ENCODE measurements at places on chromosomes 12 and 14.
A peak's percentile ranks its signal among the peaks of the same experiment; 100 is the strongest.

- no peak for DNase-seq
Observed at GRCh38 chr12:27229367-27229766, 14.7 kb upstream of the STK38L start.

DNA sequence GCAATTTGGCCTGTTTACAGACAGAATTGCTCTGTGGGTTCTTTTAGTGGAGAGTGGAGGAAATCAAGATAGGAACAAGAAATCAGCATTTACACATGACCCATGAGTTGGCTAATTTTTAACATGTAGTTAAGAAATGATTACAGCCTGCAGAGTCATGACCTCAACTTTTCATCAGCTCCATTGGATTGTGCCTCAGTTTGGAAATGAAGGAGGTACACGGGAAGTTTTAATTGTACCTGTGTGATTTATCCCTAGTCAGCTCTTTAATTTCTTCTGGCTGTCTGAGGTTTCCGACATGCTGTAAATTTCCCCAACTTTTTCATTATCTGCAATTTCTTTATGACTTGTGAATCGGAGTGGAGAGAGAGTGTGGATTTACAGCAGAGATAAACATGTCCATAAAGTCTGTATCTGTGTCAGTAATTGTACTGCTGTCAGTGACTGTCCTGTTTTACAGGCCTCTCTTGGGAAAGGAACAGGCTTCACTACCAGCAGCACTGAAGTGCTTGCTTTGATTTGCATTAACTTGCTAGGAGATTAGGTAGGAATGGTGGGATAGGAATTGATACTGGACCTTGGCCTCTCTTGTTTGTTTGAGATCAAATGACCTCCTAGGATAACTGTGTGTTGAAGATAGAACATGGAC lies 49.2 kb downstream of the LIN52 start:
- no peak for DNase-seq

GRCh38 chr12:65300679-65301349 lies 22.3 kb downstream of the MSRB3 start:
- DNase-seq = no peak

DNA sequence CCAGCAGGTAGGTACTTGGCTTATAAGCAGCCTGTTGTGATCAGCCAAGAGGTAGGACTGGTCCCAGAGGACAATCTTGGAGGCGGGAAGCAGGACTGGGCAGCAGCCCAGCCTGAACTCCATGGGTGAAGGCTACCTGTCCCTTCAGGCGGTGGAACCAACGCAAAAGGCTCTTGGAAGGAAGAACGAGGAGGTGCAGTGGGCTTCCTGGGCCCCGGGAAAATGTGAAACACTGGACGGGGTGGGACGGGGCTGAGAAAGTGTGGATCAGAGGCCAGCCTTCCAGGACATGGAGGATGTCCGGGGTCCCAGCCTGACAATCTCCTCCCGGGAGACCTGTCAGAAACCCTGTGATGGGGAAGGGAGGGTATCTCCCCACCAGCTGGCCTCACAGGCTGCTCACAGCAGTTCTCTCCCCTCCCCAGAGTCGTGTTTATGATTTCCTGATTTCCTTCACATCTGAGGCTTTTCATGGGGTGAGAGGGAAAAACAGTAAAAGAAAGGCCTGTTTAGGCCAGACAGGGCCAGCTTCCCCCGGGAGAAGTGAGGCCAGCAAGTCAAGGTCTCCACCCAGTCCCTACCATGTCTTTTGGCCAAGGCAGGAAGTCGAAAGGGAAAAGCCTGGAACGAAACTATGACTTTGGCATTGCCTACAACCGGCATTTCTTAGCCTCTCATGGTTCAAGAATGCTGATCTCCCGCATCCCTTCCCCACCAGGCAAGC lies 11.3 kb downstream of the CMKLR1 start:
- DNase-seq = no peak

DNA sequence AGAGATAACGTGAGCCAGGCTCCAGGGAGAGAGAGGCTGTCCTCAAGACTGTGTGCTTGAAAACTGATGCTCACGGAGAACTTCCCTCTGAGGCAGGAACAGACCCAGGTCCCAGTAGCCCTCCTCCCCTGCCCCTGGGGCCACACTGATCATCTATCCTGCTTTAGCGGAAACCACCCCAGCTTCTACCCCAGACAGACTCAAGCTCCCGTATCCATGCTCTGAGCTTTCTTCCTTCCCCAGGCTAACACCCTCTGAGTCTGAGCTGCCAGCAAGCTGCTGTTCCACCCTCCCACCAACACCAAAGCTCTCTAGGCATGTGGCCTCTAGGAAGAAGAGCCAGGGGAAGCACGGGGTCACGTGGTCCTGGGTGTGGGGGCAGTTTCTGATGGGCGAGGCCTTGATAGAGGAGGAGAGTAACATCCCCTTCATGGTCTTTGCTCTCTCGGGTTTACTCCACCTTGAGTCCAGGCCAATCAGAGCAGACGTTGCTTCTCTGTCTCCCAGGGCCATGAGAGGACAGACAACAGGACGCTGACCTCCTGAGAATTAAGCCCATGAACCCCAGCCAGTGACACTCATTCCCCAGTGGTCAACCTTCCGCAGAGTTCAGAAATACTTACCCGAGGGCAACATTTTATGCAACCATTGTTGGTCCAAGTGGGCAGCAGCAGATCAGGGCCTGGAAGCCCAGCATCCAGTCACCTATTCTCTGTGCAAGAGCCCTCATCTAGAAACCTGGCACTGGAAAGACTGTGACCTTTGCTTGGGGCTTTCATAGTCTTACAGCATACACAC lies 1.4 kb downstream of the PCK2 start:
- no peak for DNase-seq

- peak; percentile 15 for DNase-seq
Observed at GRCh38 chr14:80587096-80587724, 354.3 kb downstream of the CEP128 start.

GRCh38 chr12:14946861-14947260 lies 8.5 kb upstream of the ERP27 start:
- no peak for DNase-seq

GRCh38 chr12:22410486-22410885 lies 76.0 kb upstream of the ST8SIA1 start:
- no peak for DNase-seq

- no peak for DNase-seq
Observed at GRCh38 chr14:50530358-50530757, 2.0 kb downstream of the MAP4K5 start.

DNA sequence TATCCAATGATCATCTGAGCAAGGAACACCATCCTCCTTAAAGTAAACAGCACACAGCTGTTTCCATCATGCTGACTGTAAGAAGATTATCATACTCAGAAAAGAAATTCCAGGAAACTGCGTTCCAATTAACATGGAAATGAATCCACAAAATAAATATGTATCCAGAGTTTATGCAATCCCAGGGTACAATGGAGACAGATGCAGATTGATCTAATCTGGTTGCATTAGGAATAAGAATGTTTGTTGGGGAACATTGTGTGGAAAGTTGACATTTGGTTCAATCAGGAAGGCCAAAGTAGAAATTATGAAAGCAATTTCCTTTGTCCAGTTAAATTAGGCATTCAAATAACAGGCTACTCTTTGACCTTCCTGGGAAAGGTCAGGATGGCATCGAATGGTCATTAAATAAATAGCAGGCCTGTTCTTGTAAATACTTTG lies 236.9 kb upstream of the AMIGO2 start:
- no peak for DNase-seq

GRCh38 chr14:61653507-61653906 lies 41.8 kb upstream of the HIF1A start:
- DNase-seq = no peak

GRCh38 chr14:55327179-55327578 lies 56.0 kb downstream of the FBXO34 start:
- DNase-seq = no peak

DNA sequence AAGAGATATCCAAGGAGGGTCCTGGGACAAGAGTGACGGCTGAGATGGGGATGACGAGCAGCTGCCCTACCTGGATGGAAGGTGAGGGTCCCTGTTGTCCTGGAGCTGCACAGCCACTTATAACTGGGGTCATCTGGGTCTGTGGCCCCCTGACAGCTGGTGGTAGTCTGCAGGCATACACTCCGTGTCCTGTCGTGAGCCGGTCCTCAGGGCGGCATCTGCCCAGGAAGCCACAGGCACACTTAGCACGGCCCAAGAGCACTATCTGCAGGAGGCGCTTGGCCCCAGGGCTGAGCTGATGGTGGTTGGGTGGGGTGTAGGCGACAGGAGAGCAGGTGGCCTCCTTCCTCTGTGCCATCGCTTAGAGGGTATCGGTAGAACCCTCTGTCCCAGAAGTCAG lies 248.1 kb downstream of the CACNA1C start:
- DNase-seq = no peak

DNA sequence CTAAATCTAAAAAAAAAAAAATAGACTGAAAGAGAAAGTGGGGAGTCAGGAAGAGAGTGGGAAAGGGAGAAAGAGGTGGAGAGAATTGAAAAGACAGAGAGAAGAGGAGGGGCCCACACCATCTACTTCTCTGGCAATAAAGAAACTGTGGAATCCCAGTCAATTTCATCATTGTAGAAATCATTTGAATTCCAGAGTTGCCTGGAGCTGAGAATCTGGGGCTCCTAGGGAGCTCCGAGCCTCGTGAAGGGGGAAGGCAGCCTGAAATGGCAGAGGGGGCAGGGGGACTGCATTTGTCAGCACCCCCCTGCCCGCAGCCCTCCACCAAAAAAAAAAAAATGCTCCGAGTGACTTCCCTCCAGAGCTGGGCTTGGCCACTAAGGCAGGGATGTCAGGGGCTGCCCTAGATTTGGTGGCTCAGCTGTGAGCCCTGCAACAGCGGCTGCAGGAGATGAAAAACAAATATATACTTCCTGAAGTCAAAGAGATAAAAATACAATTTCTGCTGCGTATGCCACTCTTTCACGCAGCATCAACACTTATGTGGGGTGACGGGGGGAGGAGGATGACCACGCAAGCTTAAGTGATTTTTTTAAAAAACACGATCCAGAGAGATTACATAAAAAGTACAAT lies 80.5 kb downstream of the BCL11B start:
- no peak for DNase-seq

DNA sequence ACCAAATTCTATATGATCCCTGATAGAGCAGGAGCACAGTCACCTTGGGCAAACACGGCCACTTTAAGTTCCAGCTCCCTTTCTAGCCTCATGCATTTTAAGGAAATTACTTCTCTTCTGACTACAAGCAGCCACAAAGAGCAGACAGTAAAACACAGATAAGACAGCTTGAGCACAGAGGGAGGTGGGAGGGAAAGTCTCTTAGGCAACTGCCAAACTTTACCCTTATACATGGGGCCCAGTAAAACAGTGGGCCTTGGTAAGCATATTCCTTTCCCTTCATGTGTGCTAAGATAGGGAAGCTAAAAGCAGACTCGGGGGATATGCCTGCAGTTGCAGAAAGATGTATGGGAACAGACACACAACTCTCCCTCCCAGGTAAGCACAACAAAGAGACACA lies 235.9 kb downstream of the CPNE8 start:
- DNase-seq = no peak

DNA sequence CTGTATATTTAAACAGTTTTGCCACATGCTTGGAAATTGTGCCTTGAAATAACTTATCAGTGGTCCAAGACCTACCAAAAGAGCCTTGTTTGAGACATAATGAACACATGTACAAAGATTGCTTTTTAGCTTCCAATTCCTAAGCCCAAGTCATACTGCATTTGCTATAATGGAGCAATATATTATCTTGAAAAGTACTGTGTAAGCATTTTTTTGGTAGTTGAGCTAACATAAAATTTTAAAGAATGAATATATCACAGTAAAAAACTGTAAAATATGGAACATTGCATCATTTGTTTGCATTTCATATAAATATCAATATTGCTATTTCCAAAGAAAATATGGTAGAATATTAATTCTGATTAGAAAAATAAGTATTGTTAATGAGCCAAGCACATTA lies 28.8 kb upstream of the HMGA2 start:
- DNase-seq = no peak

- DNase-seq = peak; percentile 14
Observed at GRCh38 chr14:37709419-37710195, 114.2 kb downstream of the TTC6 start.

DNA sequence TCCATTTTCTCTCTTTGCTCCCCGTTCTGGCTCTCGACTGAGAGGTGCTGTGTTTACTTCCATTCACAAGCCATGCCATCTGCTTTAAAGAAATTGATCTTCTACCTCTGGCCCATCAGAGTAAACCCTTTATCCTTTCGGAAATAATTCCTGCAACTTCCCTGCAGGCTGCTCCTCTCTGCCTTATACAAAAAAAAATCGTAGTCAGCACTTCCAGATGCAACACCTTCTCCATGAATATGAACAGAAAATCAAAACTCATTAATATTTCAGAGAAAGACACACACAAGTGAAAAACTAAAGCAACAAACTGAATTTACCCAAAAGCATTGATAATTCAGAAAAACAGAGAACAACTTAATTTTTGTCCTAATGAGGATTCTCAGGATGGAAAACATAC lies 127.6 kb upstream of the FSCB start:
- no peak for DNase-seq

GRCh38 chr12:91316907-91317269 lies 134.3 kb upstream of the DCN start:
- DNase-seq = no peak

- no peak for DNase-seq
Observed at GRCh38 chr12:96239711-96240635, 45.8 kb downstream of the ELK3 start.

DNA sequence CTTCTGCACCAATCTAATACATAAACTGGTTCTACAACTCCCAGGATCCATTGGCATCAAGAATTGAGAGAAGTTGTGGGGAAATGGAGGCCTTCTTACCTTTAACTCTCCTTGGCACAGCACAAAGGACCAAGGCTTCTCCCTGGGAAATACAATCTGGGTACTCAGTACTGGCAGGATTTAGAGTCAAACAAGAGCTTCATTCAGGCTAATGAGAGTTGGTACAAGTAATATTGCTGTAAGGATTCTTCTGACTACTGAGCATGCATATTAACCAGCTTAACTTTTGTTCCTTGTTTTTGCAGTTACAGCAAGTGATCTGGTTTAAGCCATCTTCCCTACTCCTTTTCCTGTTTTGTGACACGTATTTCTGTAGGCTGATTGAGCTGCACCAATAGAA lies 76.2 kb upstream of the FERMT2 start:
- DNase-seq = peak; percentile 55

GRCh38 chr14:93002851-93003298 lies 79.9 kb downstream of the CHGA start:
- no peak for DNase-seq

DNA sequence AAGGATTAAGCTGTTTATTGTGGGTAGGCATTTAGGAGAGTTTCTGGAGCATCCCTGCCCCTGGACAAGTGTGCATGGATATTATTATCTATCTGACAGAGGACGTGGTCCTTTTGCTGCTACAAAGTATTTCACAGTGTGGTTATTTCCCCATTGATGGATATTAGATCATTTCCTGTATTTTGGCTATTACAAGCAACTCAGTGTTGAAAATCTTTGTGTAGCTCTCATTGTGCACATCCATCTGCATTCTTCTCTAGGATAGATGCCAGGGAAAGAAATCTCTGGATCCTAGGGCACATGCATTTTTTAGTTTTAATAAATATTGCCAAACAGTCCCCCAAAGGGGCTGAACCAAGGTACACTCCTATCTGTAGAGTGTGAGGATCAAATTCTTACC lies 154.3 kb upstream of the SRRM4 start:
- DNase-seq = peak; percentile 51

- no peak for DNase-seq
Observed at GRCh38 chr14:94008234-94008633, 11.1 kb downstream of the CCDC197 start.

Data from hippocampal formation (tissue), 2 donors.